NCI-H82 (cell line): ENCODE measurements at places on chromosomes 6 and 20.

DNA sequence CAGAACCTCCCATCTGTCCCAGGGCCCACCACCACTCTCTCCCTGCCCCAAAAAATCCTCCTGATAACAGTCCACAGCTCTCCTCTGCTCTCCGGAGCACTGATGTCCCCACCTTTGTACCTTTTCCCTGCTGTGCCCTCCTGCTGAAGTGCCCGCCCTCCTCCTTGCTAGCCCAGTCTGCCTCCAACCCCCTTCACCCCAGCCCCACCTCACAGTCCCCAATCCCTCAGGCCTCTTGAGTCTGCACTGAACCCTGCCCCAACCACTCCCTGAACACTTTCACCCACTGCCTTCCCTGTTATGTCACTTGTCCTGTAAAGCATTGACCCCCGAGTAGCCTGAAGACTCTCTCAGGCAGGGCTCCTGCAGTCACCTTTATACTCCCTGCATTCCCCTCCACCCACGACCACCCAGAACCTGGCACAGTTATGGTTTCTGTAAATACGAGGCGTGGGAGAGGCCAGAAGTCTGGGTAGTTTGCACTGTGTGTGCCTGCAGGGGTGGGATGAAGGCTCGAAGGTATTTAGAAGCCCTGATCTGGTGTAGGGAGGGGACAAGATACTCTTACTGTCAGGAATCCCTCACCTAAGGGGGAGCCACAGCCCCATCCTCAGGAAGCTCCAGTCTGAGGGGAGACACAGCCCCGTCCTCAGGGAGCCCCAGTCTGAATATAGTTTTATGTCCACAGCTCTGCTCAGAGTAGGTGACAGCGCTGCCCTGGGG lies 5.4 kb downstream of the GLP1R start:
- DNase-seq, result no peak

DNA sequence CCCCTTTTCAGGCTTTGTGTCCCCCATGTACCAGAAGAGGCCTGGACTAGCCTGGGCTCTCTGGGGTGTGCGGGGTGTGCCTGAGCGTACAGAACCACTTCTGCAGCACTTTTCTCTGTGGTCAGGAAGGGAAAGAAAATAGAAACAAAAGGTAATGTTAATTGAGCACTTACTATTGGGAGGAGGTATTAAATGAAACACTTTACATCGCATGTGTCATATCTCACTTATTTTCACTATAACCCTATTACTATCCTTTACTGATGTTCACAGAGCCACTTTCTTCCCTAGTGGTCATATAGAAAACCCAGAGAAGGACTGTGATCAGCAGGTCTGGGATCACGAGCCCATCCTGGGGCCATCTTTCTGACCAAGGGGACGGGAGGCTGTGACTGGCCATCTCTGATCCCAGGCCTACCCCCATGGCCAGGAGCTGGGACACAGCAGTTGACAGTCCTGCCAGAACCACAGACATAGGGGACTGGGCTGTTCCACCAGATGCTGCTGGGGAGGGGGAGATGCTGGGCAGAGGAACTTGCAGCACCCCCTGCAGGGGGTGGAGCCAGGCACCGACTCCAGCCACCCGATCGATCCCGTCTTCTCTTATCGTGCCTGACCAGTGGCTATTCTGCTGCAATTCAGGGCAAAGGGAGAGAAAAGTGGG lies 107.6 kb downstream of the VEGFA start:
- no peak for DNase-seq

DNA sequence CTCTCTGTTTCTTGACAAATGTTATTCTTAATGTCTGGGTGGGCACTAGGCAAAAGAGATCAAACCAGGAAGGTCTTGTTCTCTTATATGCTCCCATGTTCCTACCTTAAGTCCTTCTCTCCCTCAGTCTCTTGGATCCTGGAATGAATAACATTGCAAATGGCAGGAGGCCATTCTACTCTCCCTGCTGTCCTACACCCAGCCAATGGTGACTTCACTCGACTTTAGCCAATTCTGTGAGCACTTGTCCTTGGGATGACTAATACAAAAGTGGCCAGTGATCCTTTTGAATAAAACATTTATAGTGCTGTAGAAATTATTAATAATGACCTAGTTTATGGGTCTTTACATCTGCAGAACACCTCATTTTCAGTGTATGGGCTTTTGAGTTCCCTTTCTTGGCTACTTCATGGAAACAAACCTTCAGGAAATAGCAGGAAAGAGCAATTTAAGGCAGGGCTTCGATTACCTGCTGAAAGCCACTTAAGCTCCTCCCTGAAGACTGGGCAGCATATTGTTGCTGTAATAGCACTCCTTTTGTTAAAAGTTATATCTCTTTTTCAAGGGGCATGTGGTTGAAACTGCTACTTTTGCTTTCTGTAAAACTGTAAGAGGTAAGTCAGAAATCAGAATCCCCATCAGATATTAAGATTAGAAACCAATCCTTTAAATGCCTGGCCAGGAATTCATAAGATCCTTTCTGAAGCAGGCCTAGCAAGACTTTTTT lies 10.5 kb downstream of the OTOR start:
- no peak for DNase-seq

DNA sequence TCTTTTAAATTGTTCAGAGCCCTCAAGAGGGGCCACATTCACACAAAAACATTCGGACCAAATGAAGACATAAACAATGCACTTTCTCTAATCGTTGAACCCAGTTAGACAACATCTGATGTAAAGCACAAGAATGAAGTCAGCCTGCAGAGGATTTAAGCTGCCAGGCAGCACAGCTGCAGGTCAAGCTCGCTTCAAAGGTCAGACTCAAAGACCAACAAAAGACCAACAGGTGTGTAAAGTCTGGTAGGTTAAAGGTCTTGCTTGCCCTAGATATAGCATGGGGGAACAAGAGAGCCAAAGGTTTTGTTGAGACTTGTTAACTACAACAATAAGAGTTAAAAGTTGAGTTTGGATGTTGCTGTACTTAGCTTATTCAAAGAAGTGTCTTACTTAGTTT lies 26.7 kb upstream of the MYLIP start:
- no peak for DNase-seq

DNA sequence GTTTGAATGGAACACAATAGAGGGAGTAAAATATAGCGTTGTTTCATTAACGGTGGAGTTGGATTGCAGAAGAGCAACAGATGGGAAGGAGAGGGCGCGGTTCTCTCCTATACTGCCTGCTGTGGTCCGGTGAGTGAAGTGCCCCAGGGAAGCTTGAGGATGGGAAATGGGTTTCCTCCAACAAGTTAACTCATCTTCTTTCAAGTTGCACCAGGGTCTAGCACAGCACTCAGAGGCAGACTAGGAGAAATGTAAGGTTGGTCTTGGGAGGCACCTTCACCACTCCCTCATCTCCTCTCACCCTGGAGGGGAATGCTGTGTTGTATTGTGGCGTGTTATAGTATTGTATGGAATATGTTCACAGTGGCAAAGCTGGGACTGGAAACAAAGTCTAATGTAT lies 96.9 kb upstream of the SLC24A3 start:
- DNase-seq, result no peak

GRCh38 chr6:16372029-16372776 lies 133.8 kb downstream of the GMPR start:
- no peak for DNase-seq

GRCh38 chr6:97394160-97394748 lies 111.2 kb upstream of the MMS22L start:
- DNase-seq, result peak; percentile 84

- no peak for DNase-seq
These were observed 50.5 kb upstream of the SSTR4 start for GRCh38 chr20:22984606-22985005.

- no peak for DNase-seq
These were observed 51.4 kb downstream of the RIN2 start for GRCh38 chr20:19809505-19809904.

- DNase-seq, result peak; percentile 59
These were observed 1.1 kb downstream of the PTPRK start for GRCh38 chr6:128519132-128519930.

DNA sequence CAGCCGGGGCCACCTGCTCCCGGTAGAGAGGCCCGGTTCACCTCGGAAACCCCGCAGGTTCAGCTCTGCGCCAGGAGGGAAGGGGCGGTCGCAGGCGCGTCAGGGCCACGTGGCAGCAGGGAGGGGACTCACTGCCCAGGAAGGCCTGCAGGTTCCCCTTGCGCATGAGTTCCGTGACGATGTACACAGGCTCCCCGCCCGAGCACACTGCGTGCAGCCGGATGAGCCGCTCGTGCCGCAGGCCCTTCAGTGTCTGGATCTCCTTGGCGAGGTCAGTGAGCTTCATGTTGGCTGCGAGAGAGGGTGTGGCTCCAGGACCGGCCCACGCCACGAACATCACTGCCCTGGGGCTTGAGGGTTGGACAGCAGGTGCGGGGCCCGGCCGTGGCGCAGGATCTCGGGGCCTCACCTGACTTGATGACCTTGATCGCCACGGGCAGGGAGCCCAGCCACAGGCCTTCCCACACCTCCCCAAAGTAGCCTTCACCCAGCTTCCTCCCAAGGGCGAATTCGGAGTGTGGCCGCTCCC lies 4.9 kb upstream of the PTK6 start:
- no peak for DNase-seq

DNA sequence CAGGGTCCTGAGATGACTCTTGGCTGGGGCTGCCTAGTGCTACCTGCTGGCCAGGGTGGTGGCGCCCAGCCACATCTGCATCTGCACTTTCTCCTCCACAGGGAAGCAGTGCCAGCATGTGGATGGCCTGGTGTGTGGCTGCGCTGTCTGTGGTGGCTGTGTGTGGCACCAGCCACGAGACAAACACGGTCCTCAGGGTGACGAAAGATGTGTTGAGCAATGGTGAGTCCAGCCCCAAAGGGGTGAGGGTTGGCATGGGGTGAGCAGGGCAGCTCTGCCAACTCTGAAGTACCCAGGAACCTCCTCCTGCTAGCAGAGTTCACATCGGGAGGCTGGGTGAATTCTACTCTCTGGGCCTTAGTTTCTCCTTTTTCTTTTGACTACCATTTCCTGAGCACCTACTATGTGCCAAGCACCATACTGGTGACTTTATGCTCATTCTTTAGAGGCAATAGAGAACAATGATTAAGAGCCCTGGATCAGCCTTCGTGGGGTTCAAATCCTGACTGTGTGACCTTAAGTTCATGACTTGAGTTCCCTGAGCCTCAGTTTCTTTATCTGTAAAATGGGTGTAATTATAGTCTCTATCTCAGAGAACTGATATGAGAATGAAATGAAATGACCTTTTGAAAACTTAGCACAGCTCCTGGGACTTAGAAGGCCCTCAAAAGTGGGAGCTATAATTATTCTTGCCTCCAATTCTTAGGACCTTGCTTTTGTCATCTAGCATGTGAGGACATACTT lies 2.1 kb downstream of the BPIFB4 start:
- no peak for DNase-seq

GRCh38 chr6:73064266-73064665 lies 161.0 kb downstream of the KHDC1L start:
- DNase-seq, result no peak

- no peak for DNase-seq
These were observed 47.1 kb downstream of the SNAI1 start for GRCh38 chr20:50029697-50030461.

DNA sequence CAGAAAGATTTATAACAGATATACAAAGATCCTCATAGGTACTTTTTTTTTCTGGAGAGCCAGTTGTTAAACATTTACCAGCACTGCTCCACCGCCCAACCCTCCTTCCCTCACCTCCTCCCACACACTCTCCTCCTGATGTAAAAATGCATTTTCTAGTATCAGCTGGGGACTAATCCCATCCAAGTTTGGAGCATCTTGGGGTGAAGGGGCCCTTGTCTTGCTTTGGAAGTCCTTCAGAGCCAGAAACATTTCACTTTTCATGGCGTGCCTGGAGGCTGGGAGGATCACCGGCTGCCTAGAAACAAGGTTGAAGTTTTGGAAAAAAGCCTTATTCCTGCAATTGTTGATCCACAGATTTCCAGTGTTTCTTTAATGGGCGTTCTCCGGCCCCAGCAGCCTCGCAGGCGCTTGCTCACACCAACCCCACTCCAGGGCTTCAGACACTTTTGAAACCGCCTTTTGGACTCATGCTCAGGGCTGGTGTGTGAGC lies 165.1 kb upstream of the AFDN start:
- no peak for DNase-seq

GRCh38 chr20:23150304-23151007 lies 64.3 kb upstream of the CD93 start:
- DNase-seq, result no peak

- no peak for DNase-seq
These were observed 140.6 kb upstream of the SCGN start for GRCh38 chr6:25511376-25511775.

DNA sequence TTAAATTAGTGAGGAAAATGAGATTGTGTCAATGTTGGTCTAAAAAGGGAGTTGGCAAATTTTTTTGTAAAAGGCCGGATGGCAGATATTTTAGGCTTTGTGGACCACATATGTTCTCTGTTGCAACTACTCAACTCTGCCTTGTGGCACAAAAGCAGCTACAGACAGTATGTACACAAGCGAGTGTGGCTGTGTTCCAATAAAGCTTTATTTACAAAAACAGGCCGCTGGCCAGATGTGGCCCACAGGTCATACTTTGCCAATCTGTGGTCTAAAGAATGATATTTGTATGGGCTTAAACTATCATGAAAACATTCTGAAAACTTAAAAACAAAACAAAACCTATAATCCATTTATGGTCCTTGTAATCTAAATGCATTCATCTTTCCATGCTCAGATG lies 228.3 kb downstream of the CLIC5 start:
- no peak for DNase-seq

DNA sequence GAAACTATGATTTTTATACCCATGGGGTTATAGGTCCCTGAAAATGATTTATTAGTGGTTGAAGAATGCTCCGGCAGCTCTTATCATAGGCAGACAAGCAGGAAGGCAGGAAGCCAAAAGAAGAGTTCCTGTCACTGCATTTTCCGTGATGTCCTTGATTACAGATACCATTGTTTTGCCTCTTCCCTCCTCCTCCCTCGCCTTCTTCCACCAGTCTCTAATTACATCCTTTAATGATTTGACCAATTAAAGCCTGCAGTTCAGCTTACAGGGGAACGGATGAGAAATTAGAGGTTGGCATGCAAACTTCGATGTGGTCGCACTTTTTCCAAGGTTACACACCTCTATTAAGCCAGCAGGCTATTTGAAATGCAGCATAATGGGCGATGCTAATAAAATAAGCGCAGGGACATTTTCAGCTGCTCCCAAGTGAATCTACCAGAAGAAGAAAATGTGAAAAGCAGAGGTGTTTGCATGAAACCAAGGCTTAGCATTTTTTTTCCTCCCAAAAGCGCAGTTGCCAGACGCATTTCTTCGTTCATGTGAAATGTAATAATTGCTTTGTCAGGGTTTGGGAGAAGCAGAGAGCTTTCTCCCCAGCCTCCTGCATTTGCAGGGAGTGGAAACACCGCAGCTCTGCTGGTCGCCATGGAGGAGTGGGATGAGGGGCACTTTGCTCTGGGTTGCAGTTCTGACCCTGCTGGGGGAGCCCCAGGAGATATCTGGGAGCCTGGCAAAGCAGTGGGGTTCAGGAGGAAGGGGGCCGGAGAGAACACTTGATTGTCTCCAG lies 6.0 kb downstream of the NOX3 start:
- no peak for DNase-seq

- DNase-seq, result no peak
These were observed 6.3 kb downstream of the RIMS1 start for GRCh38 chr6:71892641-71893040.

GRCh38 chr20:19966840-19967239 lies 50.3 kb upstream of the NAA20 start:
- no peak for DNase-seq
